AG04450 (cell line): ENCODE measurements at places on chromosomes 11 and 22.
A peak's percentile ranks its signal among the peaks of the same experiment; 100 is the strongest.

- no peak for DNase-seq
Measured at GRCh38 chr11:4095509-4096230, 1.1 kb downstream of the RRM1 start.

DNA sequence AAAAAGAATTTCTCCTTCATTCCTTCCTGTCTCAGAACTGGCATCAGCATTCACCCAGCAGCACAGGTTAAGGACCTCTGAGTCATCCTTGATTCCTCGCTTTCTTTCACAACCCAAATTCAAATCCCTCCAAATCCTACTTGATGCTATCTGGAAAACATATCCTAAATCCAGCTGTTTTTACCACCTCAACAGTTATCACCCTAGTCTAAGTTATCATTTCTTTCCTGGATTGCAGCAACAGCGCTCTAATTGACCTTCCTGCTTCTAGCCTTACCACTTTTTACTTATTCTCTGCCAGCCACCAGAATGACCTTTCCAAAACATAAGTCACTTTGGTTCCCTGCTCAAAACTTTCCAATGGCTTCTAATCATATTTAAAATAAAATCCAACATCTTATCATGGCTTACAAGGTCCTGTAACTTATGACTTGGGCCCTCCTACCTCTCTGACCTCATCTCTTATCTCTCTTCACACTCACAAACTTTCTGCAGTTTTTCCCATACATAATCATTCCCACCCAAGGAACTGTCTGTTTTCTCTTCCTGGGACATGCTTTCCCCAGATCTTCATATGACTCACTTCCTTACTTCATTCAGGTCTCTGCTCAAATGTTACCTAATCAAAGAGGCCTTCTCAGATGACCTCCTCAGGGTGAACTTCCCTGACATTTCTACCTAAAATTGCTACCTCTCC is 119.4 kb downstream of the TTC28 start:
- DNase-seq, result peak; percentile 3

DNA sequence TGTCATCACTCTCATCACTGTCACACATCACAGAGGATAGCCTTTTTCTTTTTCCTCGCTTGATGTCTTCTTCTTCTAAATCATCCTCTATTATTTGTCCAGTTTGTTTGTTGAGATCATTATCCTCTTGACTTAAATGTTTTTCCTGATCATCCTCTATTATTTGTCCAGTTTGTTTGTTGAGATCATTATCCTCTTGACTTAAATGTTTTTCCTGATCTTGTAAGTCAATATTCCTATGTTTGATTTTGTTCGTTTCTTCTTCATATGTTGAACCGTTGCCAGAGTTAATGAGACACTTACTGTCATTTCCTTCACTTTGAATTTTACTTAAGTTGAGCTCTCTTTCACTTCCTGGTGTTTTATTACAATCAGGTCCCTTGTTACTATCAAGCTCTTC is 5.6 kb downstream of the CCDC82 start:
- no peak for DNase-seq

DNA sequence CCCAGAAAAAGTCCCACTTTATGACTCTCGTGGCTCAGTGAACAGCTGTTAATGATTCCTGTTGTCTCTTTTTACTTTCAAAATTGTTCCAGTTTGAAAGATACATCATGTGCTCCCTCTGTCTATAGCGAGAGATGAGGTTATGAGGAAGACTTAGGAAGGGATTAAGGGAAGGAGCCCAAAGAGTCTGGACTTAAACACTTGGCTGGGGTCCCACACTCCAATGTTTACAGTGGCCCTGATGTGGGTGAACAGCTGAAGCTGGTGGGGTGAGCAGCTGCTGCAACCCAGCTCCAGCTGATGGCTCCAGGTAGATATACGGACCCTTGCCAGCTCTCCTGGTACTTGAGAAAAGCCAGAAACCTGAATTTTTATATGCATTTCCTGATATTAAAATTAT is 84.5 kb upstream of the PLET1 start:
- no peak for DNase-seq

GRCh38 chr22:23138584-23139435 is 3.0 kb downstream of the RSPH14 start:
- DNase-seq, result no peak

DNA sequence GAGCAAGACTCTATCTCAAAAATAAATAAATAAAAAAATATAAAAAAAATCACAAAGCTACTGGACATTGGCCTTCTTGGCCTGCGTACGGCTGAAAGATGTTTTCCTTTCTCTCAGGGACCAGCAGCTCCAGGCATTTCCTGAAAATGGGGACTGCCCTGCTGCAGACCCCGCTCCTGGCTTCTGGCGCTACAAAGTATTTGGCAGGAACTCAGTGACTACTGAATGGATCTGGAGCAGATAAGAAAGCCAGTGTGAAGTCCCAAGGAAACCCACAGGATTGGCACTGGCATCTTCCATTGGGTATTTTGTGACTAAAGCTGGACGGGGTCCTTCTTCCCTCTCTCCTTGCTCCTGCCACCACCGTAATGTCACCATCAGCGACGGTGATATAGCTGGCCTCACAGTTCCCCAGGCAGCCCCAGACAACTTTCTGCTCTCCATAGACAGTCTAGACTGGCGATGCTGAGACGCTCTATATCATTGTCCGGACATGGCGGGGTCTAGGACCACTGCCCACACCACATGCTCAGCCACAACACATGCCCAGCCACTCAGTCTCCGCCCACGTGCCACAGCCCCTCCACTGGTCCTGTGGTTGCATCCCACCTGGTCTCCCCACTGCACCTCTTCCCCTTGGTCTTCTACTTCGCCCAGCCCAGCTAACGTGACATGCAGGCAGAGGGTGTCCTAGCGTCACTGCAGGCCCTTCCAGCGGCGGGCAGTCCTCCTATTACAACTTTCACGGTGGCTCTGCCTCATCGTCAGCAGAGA is 22.7 kb upstream of the YPEL1 start:
- no peak for DNase-seq

DNA sequence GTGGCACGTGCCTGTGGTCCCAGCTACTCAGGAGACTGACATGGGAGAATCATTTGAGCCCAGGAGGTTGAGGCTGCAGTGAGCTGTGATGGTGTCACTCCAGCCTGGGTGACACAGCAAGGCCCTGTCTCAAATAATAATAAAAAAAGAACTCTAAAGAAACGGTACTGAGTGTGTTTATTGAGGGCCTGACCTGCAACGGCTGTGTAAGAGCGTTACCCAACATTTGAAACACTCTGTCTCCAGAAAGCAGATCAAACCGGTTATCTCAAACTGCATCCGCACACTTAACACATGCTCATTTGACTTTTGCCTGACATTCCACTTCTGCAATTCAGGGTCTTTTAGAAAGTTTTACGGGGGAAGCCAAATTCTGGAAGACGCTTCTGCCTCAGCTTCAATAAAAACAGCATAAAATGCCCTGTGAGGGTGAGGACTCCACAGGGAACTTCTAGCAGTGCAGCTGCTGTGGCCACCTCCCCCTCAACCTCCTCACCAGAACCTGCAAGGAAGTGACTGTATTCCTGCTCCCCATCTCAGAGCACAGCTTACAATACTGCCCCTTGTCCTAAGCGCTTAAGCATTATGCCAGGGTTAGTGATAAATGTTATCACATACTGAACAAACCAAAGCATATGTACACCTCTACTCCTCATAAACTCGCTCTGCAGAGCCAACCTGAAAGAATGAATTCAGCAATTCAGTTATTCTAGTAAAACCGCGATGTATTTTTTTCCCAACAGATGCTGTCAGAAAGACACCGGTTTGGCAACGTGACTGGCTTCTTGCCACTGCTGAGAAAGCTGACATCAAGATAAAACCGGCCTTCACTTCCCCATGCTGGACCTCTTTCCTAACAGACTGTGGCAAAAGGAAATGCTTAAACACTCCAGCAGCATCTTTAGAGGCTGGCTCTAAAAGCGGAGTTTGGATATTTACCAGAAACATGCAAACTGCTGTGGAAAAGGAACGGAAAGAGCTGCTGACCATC is 52.2 kb downstream of the PRDM10 start:
- DNase-seq, result peak; percentile 6

DNA sequence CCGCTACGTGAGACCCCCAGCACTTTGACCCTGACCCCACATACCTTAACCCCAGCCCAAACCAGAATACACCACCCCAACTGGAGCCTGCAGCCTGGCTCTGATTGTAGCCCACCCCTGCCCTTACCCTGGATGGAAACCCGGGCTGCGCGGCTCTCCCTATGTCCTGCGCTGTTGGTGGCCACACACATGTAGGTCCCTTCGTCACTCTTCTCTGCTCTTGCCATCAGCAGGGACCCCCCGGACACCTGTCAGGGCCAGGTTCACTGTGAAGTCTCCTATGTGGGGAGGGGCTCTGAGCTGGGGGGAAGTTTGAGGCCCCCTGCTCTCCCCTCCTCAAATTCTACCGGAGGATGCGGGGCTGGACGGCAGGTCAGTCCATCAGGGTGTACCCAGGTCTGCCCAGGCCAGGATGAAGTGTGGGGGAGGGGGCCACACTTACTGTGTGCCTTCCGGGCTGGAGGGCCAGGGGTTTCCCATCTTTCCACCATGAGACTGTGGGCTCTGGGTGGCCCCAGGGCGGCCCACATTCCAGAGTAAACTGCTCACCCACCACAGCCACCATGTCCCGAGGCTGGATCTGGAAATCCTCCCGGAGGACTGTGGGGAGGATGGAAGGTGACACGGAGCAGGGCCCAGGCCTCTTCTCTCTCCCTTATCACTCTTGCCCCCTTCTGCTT is 1.5 kb downstream of the ROBO4 start:
- DNase-seq, result no peak

DNA sequence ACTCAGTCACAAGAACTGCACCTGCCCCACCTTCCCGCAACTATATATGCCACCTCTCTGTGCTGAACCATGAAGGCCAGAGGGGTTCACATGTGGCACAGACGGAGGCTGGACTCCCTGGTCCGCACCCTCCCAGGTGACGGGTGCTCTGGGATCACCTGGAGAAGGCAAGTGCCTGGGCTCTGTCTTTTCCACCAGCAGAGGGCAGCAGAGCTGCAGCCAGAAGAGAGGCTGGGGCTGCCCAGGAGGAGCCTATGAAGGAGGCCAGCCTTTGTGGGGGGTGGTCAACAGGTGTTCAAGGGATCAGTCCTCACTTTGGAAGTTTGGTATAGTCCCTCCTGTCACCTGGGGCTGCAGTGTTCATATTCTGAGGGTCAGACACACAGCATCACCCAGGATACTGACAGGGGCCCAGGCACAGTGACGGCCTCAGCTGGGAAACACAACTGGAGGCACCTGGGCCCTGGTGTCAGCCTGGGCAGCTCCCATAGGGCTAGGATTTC is 39.2 kb upstream of the IGLL5 start:
- no peak for DNase-seq

DNA sequence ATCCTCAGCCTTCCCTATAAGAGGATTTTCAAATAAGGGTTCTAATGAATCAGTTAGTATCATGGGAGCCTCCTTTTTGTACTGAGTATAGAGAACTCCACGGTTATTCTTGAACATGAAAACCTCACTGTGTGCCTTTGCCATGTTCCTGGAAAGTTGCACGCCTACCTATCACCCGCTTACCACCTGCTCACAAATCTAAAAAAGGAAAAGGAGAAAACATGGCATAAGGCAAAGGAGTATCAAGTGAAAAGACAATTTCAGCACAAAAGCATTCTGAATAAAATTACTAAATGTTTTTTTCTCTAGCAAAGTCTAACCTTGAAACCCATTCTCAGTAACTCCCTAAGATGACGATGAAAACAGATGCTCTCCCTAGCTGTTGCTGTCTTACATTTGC is 511.8 kb upstream of the API5 start:
- DNase-seq, result no peak

DNA sequence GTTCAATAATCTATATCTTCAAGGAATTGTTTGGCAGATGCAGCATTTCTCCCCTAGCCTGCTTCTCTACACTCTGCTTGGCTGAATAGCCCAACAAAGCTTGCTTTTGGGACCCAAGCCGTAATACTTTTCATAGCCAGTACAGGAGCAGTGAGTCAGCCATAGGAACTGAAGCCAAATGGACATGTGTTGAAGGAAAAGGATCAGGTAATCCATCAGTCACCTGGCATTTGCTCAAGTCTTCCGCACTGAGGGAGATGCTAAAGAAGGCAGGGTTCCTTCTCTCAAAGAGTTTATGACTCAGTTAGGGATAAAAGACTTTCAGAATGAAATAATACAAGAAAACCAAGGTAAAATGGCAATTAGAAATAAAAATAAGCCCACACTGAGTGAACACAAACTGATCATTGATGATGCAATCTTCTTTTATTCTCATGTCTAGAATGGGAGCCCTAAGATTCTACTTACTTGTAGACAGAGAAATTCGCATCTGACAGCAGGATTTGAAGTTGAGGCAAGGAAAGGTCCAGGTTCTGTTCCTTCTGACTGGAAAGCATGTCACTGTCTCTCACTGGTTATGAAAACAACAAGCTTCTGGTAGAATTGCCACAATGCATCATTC is 13.2 kb downstream of the C11orf87 start:
- no peak for DNase-seq

DNA sequence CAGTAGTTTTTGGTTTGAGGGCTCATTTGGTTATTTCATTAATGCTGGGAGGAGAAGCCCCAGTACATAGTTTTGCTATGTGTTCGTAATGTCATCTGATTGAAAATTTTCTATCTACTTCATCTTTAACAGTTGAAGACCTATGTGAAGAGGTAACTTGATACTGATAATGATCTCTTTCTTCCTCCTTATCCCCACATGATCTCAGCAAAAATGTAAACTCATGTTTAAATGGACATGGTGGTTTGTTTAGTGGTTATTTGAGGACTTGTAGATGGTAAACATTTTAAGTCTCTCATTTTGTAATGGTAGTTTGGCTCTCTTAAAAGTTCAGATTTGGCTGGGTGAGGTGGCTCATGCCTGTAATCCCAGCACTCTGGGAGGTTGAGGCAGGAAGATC is 53.7 kb upstream of the SPTBN2 start:
- no peak for DNase-seq

- DNase-seq, result no peak
Measured at GRCh38 chr22:38706901-38707195, 1.1 kb downstream of the GTPBP1 start.

GRCh38 chr11:1277936-1278512 is 31.4 kb downstream of the TOLLIP start:
- DNase-seq, result no peak

DNA sequence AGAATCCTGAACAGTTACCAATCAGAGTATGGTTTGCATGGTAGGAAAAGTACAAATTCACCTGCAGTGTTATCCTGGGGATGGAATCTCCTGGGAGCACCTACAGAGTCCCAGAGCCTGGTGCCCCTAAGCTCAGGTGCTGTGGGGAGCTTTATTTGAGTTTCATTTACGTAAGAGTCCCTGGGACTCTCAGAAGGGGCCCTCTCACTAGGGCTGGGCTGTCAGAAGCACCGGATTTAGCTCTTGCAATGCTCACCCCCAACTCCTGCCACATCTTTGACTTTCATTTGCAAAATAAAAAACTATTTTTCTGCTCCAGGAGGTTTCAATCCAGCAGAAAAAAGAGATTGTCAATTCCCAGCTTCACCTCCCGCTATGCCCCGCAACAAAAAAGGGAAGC is 569.8 kb upstream of the B3GAT1 start:
- DNase-seq, result no peak

- DNase-seq, result no peak
Measured at GRCh38 chr22:33746501-33746928, 173.8 kb downstream of the LARGE1 start.
